HCT116 (cell line): ENCODE measurements at places on chromosomes 5 and 9. TPM values are rescaled to one million over a fixed set of nuclear protein-coding genes. Genes with fewer than 3 reads are reported as not detected.

The HTR4 gene
- not detected for total RNA-seq

GRCh38 chr5:13913962-13914361 is 30.5 kb downstream of the DNAH5 start:
- DNase-seq: no peak

GRCh38 chr5:19616701-19617215 is 371.2 kb downstream of the CDH18 start:
- no peak for DNase-seq

DNA sequence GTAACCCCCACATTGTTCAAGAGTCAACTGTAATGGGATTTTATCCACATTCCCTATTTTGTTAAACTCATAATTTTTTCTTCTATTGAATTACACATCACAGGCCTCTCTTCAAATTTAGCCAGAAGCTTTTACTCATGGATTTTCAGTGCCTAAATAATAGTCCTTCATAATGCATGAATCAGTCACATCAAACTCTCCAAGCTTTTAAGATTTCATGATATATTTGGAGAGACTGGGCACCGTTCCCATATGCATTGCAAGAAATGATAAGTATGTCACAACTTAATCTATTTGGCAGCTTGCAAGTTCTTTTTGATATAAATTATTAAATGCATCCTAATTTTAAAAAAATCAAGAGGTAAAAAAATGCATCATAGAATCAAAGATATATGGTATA is 465.9 kb downstream of the DMAC1 start:
- no peak for DNase-seq

DNA sequence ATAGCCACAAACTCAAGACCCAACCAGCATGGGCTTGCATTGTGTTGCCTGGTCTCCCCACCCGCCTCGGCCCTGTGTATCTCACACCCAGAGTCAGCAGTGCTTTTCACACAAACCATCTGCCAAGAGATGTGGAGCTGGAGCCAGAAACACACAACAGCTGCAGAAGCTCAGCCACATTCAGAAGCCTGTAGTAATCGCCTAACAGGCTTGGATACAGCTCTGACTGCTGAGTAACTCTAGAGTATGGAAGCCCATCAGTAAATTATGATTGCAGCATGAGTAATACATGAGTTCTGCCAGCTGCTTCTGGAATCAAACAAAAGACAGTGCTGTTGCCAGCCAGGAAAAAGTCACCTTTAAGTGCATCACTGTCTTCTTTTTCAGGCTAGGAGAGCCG is 16.0 kb downstream of the TEK start:
- DNase-seq: peak; percentile 7
